A549 treated with ZK216348 at 1 μM for 4 hours (cell line): ENCODE measurements at places on chromosomes 5 and 9. TPM values are rescaled to one million over a fixed set of nuclear protein-coding genes. Genes with fewer than 3 reads are reported as not detected.

BTNL9 gene
- 0.53 to 1.5 TPM (median 0.99 TPM) in 5 replicates for total RNA-seq

UGCG gene
- total RNA-seq: 13.6 to 24.7 TPM (median 23.5 TPM) in 5 replicates

MGAT4B gene
- 183 to 244 TPM (median 236 TPM) in 5 replicates for total RNA-seq

MYORG gene
- total RNA-seq: 3.5 to 6.2 TPM (median 5.2 TPM) in 5 replicates
